ENCODE measurements at places on chromosomes 6 and 20. TPM values are rescaled to one million over a fixed set of nuclear protein-coding genes. Genes with fewer than 3 reads are reported as not detected.

Gene IER3
- total RNA-seq, result 190 TPM

DNA sequence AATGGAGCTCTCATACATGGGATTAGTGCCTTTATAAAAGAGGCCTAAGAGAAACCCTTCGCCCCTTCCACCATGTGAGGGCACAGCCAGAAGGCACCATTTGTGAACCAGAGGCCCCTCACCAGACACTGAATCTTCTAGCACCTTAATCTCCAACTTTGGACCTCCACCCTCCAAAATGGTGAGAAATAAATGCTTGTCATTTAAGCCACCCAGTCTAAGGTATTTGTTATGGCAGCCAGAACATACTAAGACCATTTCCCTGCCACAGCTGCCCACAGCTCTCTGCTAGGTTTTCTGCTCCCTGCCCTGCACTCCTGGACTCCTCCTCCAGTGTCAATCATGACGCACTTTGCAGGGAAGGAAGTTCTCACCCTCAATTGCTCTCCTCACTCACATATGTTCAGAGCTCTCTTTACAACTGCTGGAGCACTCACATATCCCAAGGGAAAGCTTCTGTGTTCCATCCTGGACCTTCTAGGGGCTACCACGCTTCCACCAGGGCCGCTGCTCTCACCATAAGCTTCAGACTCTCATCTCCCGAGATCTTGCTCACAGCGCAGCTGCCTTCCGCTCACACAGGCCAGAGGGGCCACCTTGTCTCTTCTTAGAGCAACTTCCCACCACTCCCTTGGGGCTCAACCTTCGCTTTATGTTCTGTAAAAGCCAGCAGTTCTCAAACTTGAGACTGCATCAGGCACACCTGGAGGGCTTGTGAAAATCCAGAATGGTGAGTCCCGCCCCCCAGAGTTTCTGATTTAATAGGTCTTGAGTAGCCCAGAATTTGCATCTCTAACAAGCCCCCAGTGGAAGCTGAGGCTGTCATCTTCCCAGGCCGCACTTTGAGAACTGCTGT is 1.6 kb upstream of the LY86 start:
- H3K27ac ChIP-seq, result peak overlapping the region; percentile 20
- no peak overlapping the region for H3K4me3 ChIP-seq
- H3K36me3 ChIP-seq, result peaks cover 10% of the 10 kb centered on the region
- no peaks in the 10 kb centered on the region for H3K27me3 ChIP-seq
- peaks cover 39% of the 10 kb centered on the region for H3K4me1 ChIP-seq

DNA sequence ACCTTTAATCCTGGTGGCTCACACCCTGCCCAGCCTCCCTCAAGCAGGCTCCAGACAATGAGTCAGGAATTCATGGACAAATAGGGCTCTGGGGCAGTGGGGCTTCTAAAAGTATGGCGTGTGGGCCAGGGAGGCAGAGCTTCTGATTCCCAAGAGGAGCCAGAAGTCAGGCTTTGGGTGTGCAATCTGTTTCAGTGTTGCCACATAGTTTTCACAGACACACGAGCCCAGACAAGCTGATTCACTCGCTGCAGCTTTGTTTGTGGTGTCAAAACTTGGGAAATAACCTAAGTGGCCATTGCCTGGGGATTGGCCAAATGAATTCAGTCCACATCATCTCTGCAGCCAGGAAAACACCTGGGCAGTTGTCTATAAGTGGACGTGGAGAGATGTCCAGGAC is 9.2 kb downstream of the PEDS1 start:
- H3K4me1 ChIP-seq, result peaks cover 42% of the 10 kb centered on the region
- no peak for DNase-seq
- peaks cover 58% of the 10 kb centered on the region for H3K36me3 ChIP-seq
- no peak overlapping the region for H3K4me3 ChIP-seq

DNA sequence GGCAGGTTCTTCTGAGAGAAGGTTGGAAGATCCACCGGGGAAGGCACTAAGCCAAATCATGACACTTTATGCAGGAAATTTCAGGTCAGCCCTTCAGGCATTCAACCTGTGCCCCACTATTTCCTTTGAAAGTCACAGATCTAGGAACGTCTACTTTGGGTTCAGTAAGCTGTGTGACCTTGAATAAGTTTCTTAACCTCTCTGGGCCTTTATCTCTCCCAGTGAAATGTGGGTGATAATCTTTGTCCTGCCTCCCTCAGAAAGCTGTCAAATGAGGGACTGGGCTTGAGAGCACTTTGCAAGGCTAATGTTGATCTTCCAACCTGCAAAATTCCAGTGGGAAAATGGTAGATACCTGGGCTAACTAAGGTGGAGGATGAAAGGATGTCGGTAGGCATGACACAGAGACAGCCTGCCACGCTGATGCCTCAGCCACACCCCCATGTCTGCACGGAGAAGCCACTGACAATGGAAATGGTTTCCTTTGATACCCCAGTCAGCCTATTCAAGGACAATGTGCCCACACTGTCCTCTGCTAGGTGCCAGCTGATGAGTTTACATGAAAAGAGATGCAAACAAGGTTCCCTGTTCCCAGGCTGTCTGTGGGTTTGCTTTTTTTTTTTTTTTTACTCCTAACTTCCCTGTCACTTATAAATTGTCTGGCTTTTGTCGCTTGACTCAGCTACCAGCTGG is 9.3 kb downstream of the BNIP5 start:
- H3K4me3 ChIP-seq, result no peak overlapping the region
- H3K4me1 ChIP-seq, result no peaks in the 10 kb centered on the region
- no peak for DNase-seq
- H3K36me3 ChIP-seq, result no peaks in the 10 kb centered on the region
- peaks cover 26% of the 10 kb centered on the region for H3K27me3 ChIP-seq
- H3K27ac ChIP-seq, result no peak overlapping the region

GRCh38 chr20:32036716-32037485 is 15.1 kb upstream of the HCK start:
- H3K36me3 ChIP-seq, result no peaks in the 10 kb centered on the region
- no peak overlapping the region for H3K27ac ChIP-seq
- no peaks in the 10 kb centered on the region for H3K4me1 ChIP-seq
- no peak overlapping the region for H3K4me3 ChIP-seq
- no peak for DNase-seq

GRCh38 chr6:108710551-108710950 is 137.7 kb upstream of the ARMC2 start:
- peaks cover 6% of the 10 kb centered on the region for H3K27me3 ChIP-seq
- H3K36me3 ChIP-seq, result no peaks in the 10 kb centered on the region
- peaks cover 23% of the 10 kb centered on the region for H3K4me1 ChIP-seq

DNA sequence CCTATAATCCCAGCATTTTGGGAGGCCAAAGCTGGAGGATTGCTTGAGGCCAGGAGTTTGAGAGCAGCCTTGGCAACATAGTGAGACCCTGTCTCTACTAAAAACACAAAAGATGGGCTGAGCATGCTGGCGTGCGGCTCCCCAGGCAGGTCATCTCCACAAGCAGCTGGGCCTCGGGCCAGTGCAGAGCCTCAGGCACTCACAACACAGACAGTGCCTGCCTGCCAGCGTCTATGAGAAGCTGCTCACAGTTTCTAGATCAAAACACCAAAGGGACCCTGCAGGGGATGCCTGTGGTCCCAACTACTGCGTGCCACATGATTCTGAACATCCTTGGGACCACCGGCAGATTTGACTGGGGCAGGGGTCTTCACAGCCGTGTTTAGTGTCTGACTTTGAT is 59.4 kb downstream of the GINS1 start:
- no peak for DNase-seq
- no peaks in the 10 kb centered on the region for H3K27me3 ChIP-seq

GRCh38 chr20:4490045-4490444 is 231.7 kb upstream of the PRND start:
- H3K27me3 ChIP-seq, result peaks cover 24% of the 10 kb centered on the region
- H3K4me1 ChIP-seq, result no peaks in the 10 kb centered on the region
- no peaks in the 10 kb centered on the region for H3K36me3 ChIP-seq
- no peak for DNase-seq
- no peak overlapping the region for H3K27ac ChIP-seq

Gene SLC32A1
- not detected for total RNA-seq

GRCh38 chr20:18180815-18181214 is 43.2 kb downstream of the KAT14 start:
- no peaks in the 10 kb centered on the region for H3K4me1 ChIP-seq
- no peaks in the 10 kb centered on the region for H3K27me3 ChIP-seq
- no peak overlapping the region for H3K4me3 ChIP-seq
- DNase-seq, result no peak
- peaks cover 76% of the 10 kb centered on the region for H3K36me3 ChIP-seq

Gene FAXC
- not detected for total RNA-seq

DNA sequence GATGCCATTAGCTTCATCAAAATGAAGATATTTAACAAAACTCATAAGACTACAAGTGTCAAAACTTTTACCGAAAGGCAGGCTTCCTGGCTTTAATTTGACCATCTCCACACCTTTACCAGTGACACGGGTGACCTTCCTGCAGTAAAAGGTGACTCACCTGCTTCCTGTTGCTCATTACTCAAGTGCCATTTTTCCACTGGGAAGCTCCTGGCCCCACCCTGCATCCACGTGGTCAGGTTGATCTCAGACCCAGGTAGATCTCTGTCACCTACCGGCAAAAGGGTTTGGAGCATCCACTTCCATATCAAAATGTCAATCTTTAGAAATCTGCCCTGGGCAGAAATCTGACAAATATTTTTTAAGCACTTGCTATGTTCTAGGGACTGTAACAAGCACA is 31.9 kb upstream of the CDH4 start:
- H3K4me1 ChIP-seq, result no peaks in the 10 kb centered on the region
- no peaks in the 10 kb centered on the region for H3K36me3 ChIP-seq
- no peak for DNase-seq
- H3K27ac ChIP-seq, result no peak overlapping the region

DNA sequence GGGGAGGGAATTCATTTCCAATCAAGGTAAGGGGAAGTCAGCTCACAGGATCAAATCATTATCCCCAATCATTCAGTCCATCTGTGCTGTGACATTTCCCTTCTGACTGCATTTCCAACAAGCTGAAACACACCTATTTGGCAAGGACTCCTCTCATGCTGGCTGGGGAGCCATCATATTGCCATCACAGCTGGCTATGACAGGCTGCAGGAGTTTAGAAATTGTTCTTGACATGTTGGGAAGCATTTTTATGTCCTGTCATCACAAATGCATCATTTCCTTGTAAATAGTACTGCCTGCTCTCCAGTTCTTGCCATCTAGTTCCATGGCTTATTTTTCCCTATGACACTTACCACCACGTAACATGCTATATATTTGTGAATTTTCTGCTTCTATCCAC is 113.9 kb upstream of the TMEM170B start:
- DNase-seq, result no peak
- peaks cover 47% of the 10 kb centered on the region for H3K4me1 ChIP-seq
- peak overlapping the region; percentile 83 for H3K27ac ChIP-seq

DNA sequence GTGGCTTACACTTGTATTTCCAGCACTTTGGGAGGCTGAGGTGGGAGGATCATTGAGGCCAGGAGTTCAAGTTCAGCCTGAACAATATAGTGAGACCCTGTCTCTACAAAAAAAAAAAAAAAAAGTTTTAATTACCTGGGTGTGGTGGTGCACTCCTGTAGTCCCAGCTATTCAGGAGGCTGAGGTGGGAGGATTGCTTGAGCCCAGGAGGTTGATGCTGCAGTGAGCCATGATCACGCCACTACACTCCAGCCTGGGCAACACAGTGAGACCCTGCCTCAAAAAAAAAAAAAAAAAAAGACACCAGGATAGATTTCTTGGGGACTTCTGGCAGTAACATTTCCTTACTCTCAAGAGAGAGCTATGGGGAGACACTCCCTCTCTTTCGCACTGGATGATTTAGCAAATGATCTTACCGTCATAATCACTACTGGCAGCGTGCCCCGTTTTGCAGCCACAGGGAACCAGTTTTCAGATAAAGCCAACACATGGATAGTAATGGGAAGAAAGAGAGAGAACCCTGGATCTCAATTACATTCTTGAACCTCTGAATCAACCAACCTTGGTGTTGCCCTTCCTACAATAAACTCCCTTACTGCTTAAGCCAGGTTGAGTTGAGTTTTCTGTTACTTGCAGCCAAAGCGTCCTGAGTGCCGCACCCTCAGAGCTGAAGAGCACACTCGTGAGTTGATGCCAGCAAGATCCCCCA is 18.1 kb upstream of the PTPN1 start:
- no peaks in the 10 kb centered on the region for H3K27me3 ChIP-seq
- no peak overlapping the region for H3K4me3 ChIP-seq
- H3K4me1 ChIP-seq, result peaks cover 42% of the 10 kb centered on the region
- peak overlapping the region; percentile 61 for H3K27ac ChIP-seq
- DNase-seq, result no peak

Gene AKAP12
- 17.2 TPM for total RNA-seq

- no peak for DNase-seq
- H3K27me3 ChIP-seq, result no peaks in the 10 kb centered on the region
- H3K4me3 ChIP-seq, result no peak overlapping the region
- no peak overlapping the region for H3K27ac ChIP-seq
Measured at GRCh38 chr6:82568290-82568993, 204.8 kb downstream of the TPBG start.

DNA sequence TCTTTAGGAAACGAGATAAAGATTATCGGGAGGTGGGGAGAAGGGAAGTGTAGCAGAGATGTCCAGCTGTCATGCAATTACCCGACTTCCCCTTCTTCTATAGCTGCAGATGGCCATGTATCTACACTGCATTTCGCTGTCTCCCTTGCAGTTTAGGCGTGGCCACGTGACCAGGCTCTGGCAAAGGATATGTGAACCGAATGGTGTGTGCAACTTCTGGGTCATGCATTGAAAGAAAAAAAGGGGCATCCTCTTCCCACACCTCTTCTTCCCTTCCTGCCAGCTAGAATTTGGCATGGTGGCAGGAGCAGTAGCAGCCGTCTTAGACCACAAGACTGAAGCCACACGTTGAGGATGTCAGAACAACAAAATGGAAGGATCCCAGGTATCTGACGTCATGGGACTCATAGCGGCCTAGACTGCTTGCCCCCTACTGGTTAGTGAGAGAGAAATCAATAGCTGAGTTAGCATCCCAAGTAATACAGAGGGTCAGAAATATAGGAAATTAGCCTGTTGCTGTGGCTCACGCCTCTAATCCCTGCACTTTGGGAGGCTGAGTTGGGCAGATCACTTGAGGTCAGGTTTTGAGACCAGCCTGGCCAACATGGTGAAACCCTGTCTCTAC is 32.8 kb downstream of the TCF15 start:
- no peaks in the 10 kb centered on the region for H3K36me3 ChIP-seq
- H3K27me3 ChIP-seq, result peaks cover 10% of the 10 kb centered on the region
- no peak for DNase-seq
- H3K27ac ChIP-seq, result no peak overlapping the region
- no peak overlapping the region for H3K4me3 ChIP-seq
- no peaks in the 10 kb centered on the region for H3K4me1 ChIP-seq

GRCh38 chr20:7765221-7765620 is 175.0 kb downstream of the HAO1 start:
- H3K27ac ChIP-seq, result no peak overlapping the region
- H3K4me3 ChIP-seq, result no peak overlapping the region
- peaks cover 17% of the 10 kb centered on the region for H3K4me1 ChIP-seq
- peaks cover 4% of the 10 kb centered on the region for H3K36me3 ChIP-seq
- peaks cover 3% of the 10 kb centered on the region for H3K27me3 ChIP-seq

GRCh38 chr20:59665656-59666555 is 61.6 kb downstream of the PHACTR3 start:
- H3K4me1 ChIP-seq, result no peaks in the 10 kb centered on the region
- H3K27ac ChIP-seq, result no peak overlapping the region
- H3K36me3 ChIP-seq, result no peaks in the 10 kb centered on the region
- no peak for DNase-seq
- H3K4me3 ChIP-seq, result no peak overlapping the region
- H3K27me3 ChIP-seq, result no peaks in the 10 kb centered on the region

GRCh38 chr6:161568885-161569456 is 295.1 kb upstream of the AGPAT4 start:
- no peak overlapping the region for H3K4me3 ChIP-seq
- no peaks in the 10 kb centered on the region for H3K27me3 ChIP-seq
- H3K4me1 ChIP-seq, result no peaks in the 10 kb centered on the region
- no peak overlapping the region for H3K27ac ChIP-seq

Gene CTSA
- total RNA-seq, result 51.9 TPM

- no peak overlapping the region for H3K27ac ChIP-seq
- DNase-seq, result no peak
- peaks cover 4% of the 10 kb centered on the region for H3K36me3 ChIP-seq
- H3K27me3 ChIP-seq, result no peaks in the 10 kb centered on the region
- no peak overlapping the region for H3K4me3 ChIP-seq
Measured at GRCh38 chr20:41001497-41001896, 27.1 kb upstream of the TOP1 start.

All from activated T-helper 2 cell treated with anti-CD3 and anti-CD28 coated beads, Interferon-gamma antibody, Interleukin-2, Interleukin-4, amounts not matched to agents 10 μg/mL and 5 μg/mL and 100 μg/mL, durations not matched to agents 14 hours and 24 hours and 36 hours (primary cell).